Activated CD8-positive, alpha-beta T cell treated with anti-CD3 and anti-CD28 coated beads, Interleukin-2, amount 10 ng/mL, durations not matched to agents 7 days and 5 days (primary cell): ENCODE measurements at places on chromosomes 5 and 9. TPM values are rescaled to one million over a fixed set of nuclear protein-coding genes. Genes with fewer than 3 reads are reported as not detected.

The PCDHGA5 gene
- 0.11 TPM for total RNA-seq

The PTCD2 gene
- total RNA-seq, result 8.4 TPM

DNA sequence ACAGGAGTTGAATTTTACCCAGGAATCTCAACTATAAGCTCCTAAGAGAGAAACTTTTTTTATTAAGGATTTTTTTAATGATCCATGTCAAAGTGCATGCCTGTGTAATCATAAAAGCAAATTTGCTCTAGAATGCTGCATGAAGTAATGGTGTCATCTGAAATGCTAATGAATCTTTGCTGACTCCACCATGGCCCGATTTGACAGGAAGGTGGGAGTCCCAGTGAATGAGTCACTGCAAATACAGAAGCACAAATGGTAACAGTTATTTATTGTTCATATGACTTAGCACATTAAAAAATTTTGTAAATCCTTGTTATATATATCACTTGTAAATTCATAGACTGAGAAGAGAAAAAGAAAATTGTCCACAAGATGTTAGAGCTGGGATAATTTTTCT is 341.3 kb downstream of the RASEF start:
- no peak for DNase-seq

- no peak for DNase-seq
These were observed 2.2 kb upstream of the PUM3 start for GRCh38 chr9:2846115-2846514.

DNA sequence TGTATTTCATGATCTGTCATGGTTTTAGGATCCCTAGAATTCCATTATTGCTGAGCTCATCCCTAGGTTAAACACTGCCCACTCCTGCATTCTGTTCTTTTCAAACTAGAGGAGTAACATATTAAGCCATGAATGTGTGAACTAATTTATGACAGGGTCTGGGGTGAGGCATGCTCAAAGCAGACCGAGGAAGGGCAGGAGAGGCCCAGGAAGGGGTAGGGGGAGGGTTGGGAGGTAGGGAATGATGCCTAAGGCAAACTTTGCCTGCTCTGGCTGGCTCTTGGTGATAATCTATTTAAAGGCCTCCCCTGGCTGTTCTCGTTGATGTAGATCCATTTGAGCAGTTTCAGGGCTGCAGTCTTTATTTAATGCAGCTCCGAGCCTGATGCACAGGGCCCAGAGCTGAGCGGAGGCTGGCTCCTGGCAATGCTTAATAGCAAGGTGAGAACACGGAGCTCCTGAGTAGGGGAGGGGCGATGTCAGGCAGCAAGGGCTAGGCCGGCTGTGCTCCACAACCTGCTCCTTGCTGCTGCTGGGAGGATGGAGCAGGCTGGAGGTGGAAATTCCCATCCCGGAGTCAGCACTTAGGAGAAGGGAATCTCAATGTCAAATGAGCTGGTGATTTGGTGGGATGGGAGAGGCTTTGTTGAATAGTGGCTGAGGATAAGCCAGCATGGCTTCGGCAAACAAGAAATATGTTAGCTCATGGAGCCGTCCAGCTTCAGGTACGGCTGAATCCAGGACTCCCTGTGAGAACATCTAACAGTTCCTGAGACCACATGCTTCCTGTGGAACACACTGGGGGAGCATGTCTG is 73.2 kb upstream of the UNC5A start:
- DNase-seq, result no peak
